ENCODE measurements at places on chromosomes 12 and 14.

GRCh38 chr12:32107359-32108267, 966 bp downstream of the BICD1 start:
- DNase-seq, result peak; percentile 23

DNA sequence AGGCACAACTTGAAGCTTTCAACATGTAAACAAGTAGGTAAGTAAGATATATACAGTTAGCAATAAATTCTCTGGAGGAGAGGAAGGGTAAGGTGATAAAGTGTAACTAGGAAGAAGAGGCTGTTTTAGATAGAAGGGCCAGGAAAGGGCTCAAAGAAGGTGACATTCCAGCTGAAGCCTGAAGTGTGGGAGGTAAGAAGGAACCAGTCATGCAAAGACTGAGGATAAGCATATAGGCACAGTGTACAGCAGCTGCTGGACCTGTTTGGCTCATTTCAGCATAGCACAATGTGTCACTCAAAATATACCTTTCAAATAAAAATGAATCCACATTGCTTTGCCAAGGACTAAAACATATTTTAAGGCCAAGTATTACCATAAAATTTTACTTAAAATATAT, 28.6 kb upstream of the ARL1 start:
- no peak for DNase-seq

DNA sequence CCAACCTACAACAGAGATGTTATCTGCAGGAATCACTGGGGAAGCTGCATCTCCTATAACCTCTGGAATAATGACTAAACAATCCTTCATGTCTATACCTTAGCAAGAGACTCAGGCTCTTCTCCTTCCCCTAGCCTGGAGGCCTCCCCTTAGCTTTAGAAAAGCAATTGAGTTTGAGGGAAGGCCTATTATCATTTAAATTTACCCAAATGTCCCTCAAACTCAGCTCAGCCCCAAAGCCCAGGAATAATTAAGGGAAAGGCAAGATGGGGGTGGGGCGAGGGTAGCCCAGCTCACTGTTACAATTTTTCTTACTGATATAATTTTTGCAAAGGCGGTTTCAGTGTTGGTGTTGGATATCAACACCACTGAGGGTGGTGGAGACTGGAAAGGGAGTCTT, 151.4 kb upstream of the EEA1 start:
- no peak for DNase-seq

DNA sequence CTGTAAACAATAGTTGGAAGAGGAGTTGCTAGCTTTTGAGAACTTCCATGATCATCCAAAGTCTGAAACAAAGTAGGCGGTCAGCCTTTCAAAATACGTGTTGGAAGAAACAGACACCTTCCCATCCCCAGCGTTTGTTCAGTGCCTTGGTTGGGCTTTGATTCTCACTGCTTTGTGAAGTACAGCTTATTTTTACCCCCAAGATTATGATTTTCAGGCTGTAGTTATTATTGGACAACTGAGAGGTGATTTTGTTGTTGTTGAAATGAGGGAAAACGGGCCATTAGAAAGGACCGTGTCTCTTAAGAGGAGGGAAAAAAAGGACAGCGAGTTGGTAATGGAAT, 921 bp upstream of the CEP83 start:
- DNase-seq, result no peak

DNA sequence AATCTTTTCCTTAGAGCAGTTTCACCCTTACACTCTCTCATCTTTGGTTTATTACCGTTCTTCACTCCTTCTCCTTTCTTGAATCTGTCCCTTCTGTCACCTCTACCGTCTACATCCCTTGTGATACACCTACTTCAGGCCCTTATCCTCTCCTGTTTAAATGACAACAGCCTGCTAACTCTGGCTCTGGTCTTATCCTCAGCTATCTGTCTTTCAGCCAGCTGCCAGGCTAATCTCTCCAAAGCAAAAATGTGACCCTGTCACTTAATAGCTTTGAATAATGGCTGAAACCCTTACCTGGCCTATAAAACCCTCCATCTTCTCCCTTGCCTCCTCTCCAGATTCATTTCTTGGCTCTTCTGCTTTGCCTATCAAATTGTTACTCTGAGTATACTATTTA, 32.3 kb downstream of the BEST3 start:
- DNase-seq, result no peak

GRCh38 chr12:47967461-47968321, 4.3 kb downstream of the TMEM106C start:
- DNase-seq, result no peak

All from B cell (primary cell).